ENCODE measurements at places on chromosomes 5 and 9.

- no peak for DNase-seq
Observed at GRCh38 chr5:144510845-144511579, 340.3 kb downstream of the KCTD16 start.

- no peak for DNase-seq
Observed at GRCh38 chr5:23029290-23029689, 176.1 kb upstream of the CDH12 start.

GRCh38 chr5:137891849-137892248, 2.6 kb downstream of the PKD2L2 start:
- DNase-seq: no peak

DNA sequence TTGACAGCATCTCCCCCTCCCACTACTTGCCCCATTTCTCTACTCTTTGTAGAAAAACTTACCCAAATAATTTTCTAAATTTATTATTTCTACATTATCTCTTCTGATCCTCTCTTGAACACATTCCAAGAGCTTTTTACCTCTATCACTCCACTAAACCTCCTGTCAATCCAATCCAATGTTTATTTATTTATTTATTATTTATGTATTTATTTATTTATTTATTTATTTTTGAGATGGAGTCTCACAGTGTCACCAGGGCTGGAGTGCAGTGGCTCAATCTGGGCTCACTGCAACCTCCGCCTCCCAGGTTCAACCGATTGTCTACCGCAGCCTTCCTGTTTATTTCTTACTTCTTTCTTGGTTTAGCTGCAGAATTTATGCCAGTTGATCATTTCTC, 178.5 kb upstream of the GAS1 start:
- no peak for DNase-seq

DNA sequence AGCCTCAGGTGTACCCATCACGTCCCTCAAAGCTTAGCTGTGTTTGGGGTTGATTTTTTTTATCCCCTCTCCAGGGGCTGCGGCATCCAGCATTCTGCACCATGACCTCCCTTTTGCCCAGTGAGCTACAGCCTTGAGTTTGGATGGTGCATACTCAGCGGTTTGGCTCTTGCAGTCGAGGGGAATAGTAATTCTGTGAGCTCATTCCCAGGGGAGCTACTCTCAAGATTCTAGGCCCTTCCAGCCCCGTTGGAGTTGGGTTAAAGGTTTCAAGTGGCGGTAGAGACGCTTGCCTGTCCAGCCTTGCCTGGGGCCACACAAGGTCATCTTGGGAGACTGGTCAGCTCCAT, 102.2 kb upstream of the SPRY4 start:
- DNase-seq: no peak

DNA sequence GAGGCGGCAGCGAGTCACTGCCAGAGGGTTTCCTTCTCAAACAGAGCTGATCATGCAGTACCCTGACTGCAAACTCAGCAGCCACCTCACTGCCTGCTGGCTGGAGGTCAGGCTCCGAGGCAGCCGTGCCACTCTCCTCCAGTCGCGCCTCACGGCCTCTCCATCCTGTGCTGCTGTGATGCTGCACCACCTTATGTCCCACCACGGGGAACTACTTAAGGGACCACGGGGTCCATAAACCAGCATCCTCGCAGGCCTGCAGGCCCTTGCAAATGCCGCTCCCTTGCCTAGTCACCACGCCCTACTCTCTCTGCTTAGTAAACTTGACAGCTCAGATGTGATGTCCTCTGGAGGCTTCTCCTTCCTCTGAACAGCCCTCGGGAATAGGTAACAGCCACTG, 99.2 kb downstream of the CRB2 start:
- DNase-seq: no peak

DNA sequence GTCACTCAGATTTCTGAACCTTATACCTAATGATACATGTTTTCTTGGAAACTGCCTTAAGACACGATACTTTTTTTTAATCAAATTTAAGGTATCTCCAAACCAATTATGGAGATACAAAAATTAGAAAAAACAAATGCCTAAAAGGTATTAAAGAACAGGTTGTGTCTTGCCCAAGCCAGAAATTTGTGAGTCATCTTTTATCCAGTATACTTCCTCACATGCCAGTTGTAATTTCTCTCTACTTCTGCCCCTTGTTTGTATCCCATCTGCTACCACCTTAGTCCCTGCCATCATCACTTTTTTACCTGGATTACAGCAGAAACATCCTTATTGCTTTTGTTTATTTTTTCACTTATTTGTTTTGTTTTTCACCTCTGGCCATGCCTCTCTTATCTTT, 571.2 kb upstream of the DAB2 start:
- DNase-seq: no peak

DNA sequence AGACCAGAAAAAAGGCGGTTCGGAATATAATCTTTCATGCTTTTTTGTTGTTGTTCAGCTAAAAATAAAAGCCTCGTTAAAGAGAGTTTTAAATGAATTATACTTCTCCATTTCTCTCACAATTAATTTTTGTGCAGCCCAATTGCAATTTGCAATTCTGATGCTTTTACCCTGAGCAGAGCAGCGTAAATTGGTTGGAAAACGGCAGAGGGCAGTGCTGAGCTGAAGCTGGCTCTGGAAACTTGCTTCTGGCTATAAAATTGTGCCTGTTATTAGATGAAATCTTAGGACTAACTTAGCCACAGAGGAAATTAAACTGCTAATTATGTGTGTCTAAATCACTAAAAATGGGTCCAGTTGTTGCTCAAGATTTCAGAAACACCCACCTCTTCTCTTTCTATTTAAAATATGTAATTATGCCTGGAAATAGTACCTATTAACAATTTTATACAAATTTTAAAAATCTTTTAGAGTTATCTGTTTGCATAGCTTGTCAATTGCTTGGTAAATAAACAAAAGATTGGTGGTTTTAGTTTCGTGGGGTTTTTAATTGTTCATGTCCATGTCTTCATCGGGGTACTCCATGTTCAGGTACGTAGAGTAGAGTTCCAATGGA, 441.8 kb upstream of the TLE4 start:
- peak; percentile 3 for DNase-seq

DNA sequence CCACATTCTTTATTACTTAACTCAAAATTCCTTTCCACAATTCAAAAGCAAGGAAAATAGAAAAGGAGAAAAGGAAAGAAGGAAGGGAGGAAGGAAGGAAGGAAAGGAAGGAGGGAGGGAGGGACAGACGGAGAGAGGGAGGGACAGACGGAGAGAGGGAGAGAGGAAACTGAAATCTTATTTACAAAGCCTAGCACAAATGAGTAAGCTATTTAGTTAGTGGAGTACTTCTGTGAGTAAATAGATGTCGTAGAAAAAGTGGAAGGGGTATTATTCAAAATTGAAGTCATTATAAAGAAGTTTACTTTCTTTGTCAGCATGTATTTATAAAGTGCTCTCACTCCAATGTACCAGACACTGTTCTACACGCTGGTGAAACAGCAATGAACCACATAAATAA, 177.9 kb downstream of the CETN3 start:
- no peak for DNase-seq

DNA sequence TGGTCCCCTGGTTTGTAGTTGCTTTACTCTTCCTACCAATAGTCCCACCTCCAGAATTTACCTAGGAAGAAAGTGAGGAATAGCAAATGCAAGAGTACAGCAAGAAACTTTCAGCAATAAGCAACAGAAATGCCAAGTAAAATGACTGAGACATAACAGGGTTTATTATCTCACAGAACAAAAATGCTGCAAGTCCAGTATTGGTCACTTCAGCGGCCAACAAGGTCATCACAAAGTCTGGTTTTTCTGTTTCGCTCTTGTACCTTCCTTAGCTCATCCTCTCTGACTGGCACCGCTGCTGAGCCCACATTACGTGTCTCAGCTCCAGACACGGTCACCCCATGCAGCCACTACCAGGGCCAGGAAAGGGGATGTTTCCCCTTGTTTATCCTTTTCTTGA, 82.7 kb downstream of the RFK start:
- DNase-seq: no peak

- DNase-seq: no peak
Observed at GRCh38 chr9:35490910-35491465, 1.1 kb downstream of the RUSC2 start.

GRCh38 chr5:179195561-179196404, 135.6 kb downstream of the ZNF354C start:
- DNase-seq: no peak

DNA sequence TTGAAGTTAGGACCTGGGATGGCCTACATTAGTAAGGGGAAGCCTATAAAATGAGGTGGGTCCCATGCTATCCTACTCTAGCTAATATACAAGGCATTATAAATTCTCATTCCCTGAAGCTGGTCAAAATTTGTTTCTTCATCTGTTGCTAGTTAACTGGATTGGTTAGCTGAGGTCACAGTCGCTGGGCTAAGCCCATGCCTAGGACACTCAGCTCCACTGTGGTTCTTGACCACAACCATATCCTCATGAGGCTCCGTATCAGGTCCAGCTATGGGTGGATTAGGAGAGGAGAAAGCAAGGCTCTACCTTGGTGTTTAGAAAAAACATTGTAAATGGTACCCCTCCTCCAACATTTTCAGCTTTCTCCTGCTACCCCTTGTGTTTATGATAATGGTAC, 52.8 kb upstream of the RAI14 start:
- DNase-seq: no peak

DNA sequence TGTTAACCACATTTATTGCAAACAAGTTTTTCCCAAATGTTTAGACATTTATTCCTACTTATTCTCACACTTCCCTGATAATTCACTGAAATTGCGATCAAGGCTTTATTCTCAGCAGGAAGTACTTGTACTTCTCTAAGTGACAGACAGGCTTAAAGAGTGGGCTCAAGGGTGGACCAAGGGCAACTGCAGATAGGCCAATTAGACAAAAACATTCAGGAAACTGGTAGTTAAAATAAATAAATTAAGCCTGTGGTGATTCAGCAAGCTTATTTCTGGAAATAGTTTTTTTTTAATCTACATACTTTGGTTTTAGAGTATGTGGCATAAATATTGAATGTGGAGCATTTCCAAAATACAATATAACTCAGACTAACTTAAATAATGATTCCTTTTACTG, 136.1 kb downstream of the UGCG start:
- no peak for DNase-seq

DNA sequence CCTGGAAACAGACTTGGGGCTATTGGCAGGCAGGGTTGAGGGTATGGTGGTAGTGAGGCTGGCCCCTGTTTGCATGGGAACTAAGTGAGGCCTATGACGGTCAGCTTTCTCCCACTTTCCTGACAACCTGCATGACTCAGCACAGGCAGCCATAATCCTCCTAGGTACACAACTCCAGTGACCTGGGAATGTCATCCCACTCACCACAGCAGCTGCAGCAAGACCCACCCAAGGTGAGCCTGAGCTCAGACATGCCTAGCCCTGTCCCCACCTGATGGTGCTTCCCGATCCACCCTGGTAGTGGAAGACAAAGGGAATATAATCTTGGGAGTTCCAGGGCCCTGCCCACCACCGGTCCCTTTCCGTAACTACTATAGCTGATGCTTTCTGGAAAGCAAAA, 178.7 kb downstream of the NDUFS4 start:
- DNase-seq: no peak

- DNase-seq: no peak
Observed at GRCh38 chr5:138601444-138601843, 26.2 kb upstream of the HSPA9 start.

GRCh38 chr9:91896513-91897121, 53.4 kb downstream of the ROR2 start:
- no peak for DNase-seq

GRCh38 chr9:107644733-107645463, 155.3 kb upstream of the KLF4 start:
- DNase-seq: peak; percentile 48

DNA sequence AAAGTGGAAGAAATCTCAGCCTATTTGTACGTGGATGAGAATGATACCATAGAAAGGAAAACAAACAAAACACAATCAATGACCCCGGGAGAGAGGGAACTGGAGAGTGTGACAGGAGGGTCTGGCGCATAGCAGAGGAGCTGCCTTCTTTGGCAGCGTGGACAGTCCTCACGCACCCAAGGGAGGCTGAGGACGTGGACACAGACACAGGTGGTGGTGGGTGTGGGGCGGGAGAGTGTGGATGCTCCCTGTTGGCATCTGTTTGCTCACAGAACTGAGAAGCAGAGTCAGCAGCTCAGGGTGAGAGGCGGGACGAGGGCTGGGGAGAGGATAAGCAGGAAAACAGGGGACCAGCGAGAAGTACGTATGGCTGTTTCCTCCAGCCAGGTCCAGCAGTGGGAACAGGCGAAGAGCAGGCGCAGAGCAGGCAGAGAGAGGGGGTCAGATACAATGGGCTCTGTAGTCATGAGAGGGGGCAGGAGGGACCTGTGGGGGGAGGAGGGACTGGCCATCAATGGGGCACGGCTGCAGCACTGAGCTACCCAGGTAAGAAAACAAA, 10.0 kb downstream of the CMBL start:
- DNase-seq: no peak

GRCh38 chr5:175351126-175351525, 92.9 kb downstream of the DRD1 start:
- DNase-seq: no peak

- DNase-seq: no peak
Observed at GRCh38 chr5:147671365-147671764, 111.2 kb downstream of the JAKMIP2 start.

- no peak for DNase-seq
Observed at GRCh38 chr9:122122468-122122867, 29.4 kb upstream of the TTLL11 start.

GRCh38 chr9:26229324-26230054, 551.2 kb upstream of the TUSC1 start:
- DNase-seq: no peak

Data from CD4-positive, alpha-beta T cell treated with Interleukin-4 for 1 hour (primary cell).